ENCODE measurements at places on chromosomes 2 and 18. TPM values are rescaled to one million over a fixed set of nuclear protein-coding genes. Genes with fewer than 3 reads are reported as not detected.

Gene ARHGAP28
- 3.0 TPM for total RNA-seq

Gene PRSS56
- total RNA-seq, result 0.20 TPM

Gene ACKR3
- total RNA-seq, result 49.7 TPM

Gene VWC2L
- total RNA-seq, result not detected

Gene C1GALT1C1L
- 2.1 TPM for total RNA-seq

Gene COQ10B
- 29.5 TPM for total RNA-seq

Gene ALLC
- not detected for total RNA-seq

Gene CDH7
- not detected for total RNA-seq

Measured in right atrium auricular region (tissue), 2 donors.